ENCODE measurements at places on chromosomes 2 and 18. TPM values are rescaled to one million over a fixed set of nuclear protein-coding genes. Genes with fewer than 3 reads are reported as not detected.

DNA sequence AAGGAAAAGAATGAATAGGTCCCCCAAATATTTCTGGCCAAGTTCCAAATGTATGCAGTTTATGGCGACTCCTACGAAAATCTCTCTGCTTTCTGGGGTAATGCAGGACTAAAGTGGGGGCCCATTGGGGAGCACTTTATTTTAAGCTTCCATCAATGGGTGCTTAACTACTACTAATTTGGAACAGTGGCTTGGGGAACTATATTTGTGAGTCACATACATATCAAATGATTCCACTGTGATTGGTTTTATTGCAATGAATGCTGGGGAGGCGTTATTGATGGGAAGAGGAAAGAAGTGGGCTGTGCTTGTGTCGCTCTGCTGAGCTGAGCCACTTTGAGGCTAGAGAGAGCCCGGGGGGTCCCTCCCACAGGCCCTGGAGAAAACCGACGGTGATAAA lies 560.4 kb upstream of the SALL3 start:
- no peak for DNase-seq

DNA sequence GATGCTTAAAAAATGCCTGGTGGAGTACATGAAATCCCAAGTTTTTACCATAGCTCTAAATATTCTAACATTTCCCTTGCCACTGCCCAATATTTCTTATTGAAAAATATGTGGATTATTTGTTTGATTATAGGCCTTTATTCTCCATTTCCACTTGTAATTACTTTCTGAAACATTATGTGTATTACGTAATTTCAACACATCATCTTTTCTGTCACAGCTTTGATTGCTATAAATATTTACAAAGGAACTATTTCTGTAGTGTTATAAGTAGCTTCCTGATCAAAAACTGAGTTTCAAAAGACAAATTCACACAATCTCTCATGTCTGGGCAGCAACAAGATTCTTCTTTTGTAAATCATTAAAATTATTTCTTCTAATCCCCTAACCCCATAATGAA lies 859.6 kb upstream of the CRIM1 start:
- no peak for DNase-seq

DNA sequence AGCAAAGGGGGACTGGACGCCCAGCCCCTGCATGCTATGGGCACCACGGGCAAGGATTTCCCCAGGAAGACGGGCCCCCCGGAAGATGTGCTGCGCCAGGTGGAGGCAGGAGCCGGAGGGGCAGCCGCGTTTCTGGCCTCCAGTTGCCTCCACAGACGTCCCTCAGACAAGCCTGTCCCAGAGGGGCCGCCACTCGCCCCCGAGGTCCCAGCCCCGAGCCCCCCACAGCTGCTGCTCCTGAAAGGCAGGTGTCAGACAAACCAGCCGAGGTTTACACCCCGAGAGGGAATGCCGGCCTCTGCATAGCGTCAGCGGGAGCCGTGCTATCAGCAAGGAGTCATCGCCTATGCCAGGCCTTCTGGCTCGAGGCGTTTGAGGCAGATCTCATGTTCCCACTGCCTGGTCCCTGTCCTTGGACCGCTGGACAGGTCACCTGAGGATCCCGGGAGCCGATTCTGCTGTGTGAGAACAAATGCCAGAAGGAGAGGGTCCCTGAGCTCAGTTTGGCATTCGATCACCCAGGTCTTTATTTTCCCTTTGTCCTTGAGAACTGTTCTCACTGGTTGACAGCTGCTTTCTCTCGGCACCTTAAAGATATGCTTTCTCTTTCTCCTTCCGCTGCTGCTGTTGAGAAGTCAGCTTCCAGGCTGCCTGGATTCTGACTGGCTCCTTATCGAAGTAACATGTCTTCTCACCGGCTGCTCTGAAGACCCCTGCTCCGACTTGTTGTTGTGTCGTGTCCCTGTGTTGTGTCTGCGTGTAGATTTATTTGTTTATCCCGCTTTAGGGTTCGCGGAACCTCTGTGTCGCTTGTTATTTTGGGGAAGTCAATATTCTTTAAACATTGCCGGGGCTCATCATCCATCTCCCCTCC lies 20.6 kb downstream of the CROCC2 start:
- DNase-seq = no peak

DNA sequence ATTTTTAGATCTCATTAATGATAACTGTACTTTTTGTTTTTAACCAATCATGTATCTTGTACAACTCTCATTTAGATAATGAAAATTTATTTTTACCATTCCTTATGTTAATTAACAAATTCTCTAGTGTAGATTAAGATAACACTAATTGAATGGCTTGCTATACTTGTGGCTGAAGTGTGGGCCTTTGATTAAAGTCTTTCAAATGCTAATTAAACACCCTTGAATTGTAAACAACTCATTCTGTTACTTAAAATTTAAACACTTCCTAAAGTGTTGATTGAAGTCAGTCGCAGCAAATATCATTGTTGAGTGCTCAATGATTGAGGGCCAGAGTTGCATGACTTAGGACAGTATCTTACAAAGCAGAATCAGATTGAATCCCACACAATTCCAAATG lies 109.8 kb upstream of the GULP1 start:
- no peak for DNase-seq

DNA sequence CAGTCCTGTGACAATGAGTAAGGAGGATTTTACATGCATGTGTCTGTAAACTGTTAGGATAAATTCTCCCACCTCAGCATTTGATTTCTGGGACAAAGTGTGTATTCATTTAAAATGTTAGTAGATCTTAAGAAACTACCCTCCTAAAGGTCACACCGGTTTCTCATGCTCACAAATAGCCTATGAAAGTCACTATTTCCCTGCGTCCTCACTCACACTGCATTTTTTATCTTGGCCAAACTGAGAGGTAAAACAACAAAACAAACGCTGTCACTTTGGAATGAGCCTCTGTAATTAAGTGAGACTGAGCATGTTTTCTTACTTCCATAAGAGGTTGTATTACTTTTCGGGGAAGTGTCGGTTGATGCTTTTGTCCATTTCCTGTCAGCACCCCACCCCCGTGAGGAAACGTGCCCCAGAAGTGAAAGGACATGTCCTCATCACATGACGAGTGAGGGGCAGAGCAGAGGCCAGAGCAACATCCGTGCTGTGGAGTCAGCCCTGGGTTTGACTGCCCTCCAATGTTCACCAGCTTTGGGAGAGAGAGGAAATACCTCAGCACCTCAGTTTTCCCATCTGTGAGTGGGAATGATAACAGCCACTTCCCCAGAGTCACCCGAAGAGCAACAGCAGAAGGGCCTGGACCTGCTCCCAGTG lies 3.1 kb downstream of the GYPC start:
- peak; percentile 57 for DNase-seq

- no peak for DNase-seq
Measured at GRCh38 chr2:113185664-113186432, 12.1 kb downstream of the PSD4 start.

Gene GDF7
- 28.1 TPM for total RNA-seq

Gene CHRND
- not detected for total RNA-seq

Gene EML6
- 0.17 TPM for total RNA-seq

Gene MC5R
- not detected for total RNA-seq

Gene PRKAG3
- not detected for total RNA-seq

Gene EFEMP1
- 12,229 TPM for total RNA-seq

Data from dermis blood vessel endothelial cell (primary cell).